ENCODE measurements at places on chromosomes 3 and 15.

DNA sequence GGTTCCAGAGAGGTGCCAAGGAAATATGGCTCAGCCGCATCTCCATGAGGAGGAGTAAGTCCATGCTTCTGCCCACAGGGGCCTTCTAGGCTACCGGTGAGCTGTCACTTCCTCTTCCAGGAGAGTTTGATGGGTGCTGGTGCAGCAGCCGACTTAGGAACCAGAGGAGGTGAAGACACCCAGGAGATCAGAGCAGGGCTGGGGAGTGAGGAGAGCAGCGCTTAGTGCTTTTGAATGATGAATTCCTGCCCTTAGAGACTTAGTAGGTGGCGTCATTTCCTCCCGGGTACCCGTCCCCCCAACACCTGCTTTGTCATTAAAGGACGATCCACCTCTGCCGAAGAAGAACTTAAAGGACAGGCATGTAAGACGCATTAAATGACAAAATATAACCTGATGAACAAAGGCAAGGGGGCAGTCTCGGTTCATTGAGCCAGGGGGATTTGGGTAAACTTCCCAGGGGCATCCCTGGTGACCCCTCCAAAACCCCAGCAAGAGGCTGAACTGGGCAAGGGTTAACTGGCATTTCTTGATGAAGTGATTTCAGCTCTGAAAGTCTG is 67.6 kb downstream of the HES1 start:
- DNase-seq: no peak

DNA sequence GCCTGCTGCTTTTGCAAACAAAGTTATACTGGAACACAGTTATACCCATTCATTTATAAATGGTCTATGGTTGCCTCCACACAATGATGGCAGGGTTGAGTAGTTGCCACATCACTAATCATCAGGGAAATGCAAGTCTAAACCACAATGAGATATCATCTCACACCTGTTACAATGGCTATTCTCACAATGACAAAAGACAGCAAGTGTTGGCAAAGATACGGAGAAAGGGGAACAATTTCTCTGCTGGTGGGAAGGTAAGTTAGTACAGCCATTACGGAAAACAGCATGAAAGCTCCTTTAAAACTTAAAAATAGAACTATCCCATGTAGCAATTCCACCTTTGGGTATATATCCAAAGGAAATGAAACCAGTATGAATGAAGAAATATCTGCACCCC is 261.4 kb downstream of the TJP1 start:
- DNase-seq: no peak

- no peak for DNase-seq
Measured at GRCh38 chr3:171768281-171768900, 41.9 kb downstream of the PLD1 start.

DNA sequence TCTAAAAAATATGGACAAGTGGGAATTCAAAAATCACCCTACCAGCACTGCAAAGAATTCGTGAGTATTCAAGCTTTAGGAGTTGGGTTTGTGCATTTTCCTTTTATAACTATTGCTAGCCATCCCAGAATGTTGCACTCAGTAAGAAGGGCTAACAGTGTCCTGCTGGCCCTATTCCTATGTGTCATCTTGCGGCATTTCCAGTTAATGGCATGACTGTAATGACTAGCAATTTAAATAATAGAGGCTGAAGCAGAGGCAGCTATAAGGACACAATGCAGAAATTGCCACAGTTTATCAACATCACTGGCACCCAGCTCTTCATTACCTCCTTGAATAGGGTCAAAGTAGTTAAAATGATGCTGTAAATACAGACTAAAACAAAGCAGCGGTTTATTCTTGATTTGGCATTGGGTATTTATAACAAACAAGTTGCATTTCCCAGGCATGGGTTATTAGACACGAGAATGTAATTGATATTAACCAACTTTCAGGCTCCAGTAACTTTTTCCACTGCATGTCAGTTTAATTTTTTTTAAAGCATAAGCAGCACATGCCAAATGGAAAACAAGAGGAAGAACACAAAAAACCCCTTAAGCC is 177.6 kb downstream of the FHIT start:
- DNase-seq: no peak

- DNase-seq: no peak
Measured at GRCh38 chr3:62922326-62922725, 47.1 kb upstream of the CADPS start.
